ENCODE measurements at places on chromosomes 1 and 21. TPM values are rescaled to one million over a fixed set of nuclear protein-coding genes. Genes with fewer than 3 reads are reported as not detected.

The TSPAN2 gene
- 1.8 TPM for total RNA-seq

The GUCA2A gene
- total RNA-seq = not detected

The TAF12 gene
- total RNA-seq = 15.1 TPM

The EPHB2 gene
- total RNA-seq = 47.0 TPM

The FCRL2 gene
- total RNA-seq = not detected

All from A549 treated with DMSO at 1 μM for 4 hours (cell line).